Progenitor cell of endocrine pancreas (in vitro differentiated cells): ENCODE measurements at places on chromosomes 12 and 14. TPM values are rescaled to one million over a fixed set of nuclear protein-coding genes. Genes with fewer than 3 reads are reported as not detected.

GRCh38 chr14:93691042-93691780 is 97.1 kb downstream of the PRIMA1 start:
- H3K27ac ChIP-seq: no peak overlapping the region
- no peaks in the 10 kb centered on the region for H3K36me3 ChIP-seq
- no peak for DNase-seq
- peaks cover 41% of the 10 kb centered on the region for H3K27me3 ChIP-seq
- H3K4me1 ChIP-seq: peaks cover 5% of the 10 kb centered on the region

GRCh38 chr12:124006085-124006845 is 33.2 kb downstream of the ZNF664 start:
- peak overlapping the region; percentile 65 for H3K27ac ChIP-seq
- H3K4me1 ChIP-seq: no peaks in the 10 kb centered on the region
- H3K4me3 ChIP-seq: no peak overlapping the region
- H3K27me3 ChIP-seq: no peaks in the 10 kb centered on the region

DNA sequence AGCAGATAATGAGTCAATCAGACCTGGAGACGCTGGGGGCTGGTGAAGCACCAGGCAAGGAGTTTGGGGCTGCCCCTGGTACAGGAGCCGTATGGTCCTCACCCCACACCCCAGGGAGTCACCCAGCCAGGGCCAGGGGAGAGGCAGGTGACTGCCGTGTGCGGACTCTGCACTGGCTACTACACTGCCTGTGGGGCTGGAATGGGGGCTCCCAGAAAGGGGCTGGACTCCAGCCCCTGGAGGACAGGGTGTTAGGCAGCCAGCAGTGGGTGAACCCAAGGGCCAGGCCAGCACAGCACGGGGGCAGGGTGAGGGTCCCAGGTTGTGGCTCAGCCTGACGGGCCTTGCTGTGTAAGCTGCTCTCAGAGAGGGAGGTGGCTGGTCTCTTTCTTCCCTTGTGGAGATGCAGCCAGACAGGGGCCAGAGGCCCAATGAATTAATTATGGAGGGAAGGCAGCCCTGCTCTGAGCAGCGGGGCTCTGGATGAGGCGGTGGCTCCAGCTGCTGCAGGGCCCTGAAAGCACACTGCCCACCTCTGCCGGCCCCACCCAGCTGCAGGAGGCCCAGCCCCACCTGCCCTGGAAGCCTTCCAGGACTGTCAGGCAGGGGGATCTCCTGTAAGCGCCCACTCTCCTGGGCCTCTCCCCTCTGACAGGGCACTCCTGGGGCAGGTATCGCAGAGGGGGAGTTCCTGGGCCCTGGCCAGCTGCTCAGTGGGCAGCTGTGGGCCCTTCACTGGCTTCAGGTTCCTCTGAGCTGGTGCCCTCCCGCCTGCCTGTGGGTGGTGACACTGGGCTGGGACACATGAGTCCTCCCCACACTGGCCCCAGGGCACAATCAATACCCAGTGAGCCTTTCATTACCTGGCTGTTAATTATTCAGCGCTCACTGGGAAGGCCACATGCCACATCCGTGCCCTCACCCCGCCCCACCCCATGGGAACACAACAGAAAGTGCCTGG is 142.5 kb upstream of the C14orf180 start:
- H3K4me3 ChIP-seq: no peak overlapping the region
- peak overlapping the region; percentile 61 for H3K27ac ChIP-seq
- H3K27me3 ChIP-seq: peaks cover 13% of the 10 kb centered on the region
- no peaks in the 10 kb centered on the region for H3K36me3 ChIP-seq
- peaks cover 6% of the 10 kb centered on the region for H3K4me1 ChIP-seq

GRCh38 chr12:131194166-131194565 is 240.5 kb downstream of the ADGRD1 start:
- no peak for DNase-seq
- H3K27ac ChIP-seq: no peak overlapping the region
- peaks cover 33% of the 10 kb centered on the region for H3K27me3 ChIP-seq

DNA sequence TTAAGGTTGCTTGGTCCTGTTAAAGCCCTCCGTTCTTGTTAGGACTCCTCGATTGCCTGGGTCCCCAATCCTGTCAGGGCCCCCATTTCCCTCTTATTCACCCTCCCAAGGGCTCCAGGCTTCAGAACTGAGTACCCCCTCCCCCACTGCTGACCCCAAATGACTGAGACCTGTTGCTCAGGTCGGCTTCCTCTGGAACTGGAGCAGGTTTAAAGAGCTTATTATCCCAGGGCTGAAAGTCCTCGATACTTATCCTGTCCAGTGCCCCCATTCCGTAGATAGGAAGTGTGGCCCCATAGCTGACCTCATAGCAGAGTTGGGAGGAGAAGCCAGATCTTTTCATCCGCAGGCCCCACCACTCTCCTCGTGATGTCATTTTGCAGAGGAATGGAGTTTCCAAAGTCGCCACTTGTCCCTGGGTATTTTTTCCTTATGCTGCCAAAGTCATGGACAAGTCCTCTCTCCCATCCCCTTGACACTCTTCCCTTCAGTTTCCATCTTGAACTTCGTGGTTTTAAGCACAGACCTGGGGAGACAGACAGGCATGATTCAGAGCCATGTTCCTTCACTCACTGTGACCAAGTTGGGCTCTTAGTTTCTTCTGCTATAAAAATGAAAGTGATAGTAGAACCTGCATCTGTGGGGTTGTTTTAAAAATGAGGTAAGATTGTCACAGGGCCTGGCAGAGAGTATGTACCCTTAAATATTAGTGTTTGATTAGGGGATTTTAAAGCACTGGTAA is 1.2 kb downstream of the USP30 start:
- no peak for DNase-seq
- peaks cover 12% of the 10 kb centered on the region for H3K4me1 ChIP-seq
- H3K4me3 ChIP-seq: peak overlapping the region; percentile 96

- H3K36me3 ChIP-seq: peaks cover 20% of the 10 kb centered on the region
- H3K27ac ChIP-seq: peak overlapping the region; percentile 88
- no peaks in the 10 kb centered on the region for H3K27me3 ChIP-seq
Measured at GRCh38 chr12:89525305-89525823, 483 bp downstream of the POC1B start.

- no peak overlapping the region for H3K4me3 ChIP-seq
- H3K4me1 ChIP-seq: peaks cover 54% of the 10 kb centered on the region
- peak overlapping the region; percentile 64 for H3K27ac ChIP-seq
- H3K36me3 ChIP-seq: peaks cover 6% of the 10 kb centered on the region
- no peak for DNase-seq
Measured at GRCh38 chr14:64722842-64723447, 18.7 kb downstream of the PLEKHG3 start.

GRCh38 chr14:24052656-24053547 is 1.1 kb downstream of the CARMIL3 start:
- H3K4me1 ChIP-seq: peaks cover 12% of the 10 kb centered on the region
- H3K36me3 ChIP-seq: no peaks in the 10 kb centered on the region
- peaks cover 19% of the 10 kb centered on the region for H3K27me3 ChIP-seq
- no peak overlapping the region for H3K27ac ChIP-seq
- peak overlapping the region; percentile 71 for H3K4me3 ChIP-seq

- no peak overlapping the region for H3K27ac ChIP-seq
- H3K27me3 ChIP-seq: no peaks in the 10 kb centered on the region
- H3K4me1 ChIP-seq: peaks cover 4% of the 10 kb centered on the region
Measured at GRCh38 chr14:82911930-82912329, 1378.3 kb upstream of the SEL1L start.

DNA sequence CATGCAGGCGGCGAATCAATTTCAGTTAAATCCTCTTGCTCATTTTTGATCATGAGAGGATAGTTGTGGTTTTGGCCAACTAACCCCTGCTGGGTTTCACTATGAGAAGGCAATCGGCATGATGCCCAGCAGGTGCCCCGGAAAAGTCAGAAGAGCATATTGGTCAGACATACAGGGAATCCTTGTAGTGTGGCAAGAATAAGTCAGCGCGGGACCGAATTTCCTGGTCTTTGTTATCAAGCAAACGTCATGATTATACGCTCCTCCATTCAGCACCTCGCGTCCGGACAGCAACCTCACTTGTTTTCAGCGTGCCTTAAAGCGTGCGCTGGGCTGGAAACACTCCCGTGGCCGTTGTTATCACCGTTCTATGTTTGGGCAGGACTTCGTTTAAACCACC is 1.8 kb downstream of the TBC1D30 start:
- H3K4me3 ChIP-seq: peak overlapping the region; percentile 2
- peak; percentile 61 for DNase-seq
- peaks cover 11% of the 10 kb centered on the region for H3K4me1 ChIP-seq

DNA sequence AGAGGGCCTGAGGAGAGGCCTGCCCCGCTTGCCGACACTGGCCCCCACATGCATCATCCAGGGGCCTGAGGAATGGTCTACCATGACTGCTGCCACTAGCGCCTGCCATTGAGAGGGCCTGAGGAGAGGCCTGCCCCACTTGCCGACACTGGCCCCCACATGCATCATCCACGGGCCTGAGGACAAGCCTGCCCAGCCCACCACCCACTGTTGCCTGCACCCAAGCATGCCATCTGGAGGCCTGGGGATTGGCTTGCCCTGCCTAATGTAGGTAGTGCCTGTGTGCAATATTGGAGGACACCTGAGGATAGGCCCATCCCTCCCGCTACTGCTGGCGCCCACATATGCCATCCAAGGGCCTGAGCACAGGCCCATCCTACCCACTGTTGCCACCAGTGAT is 24.4 kb downstream of the CYP46A1 start:
- H3K36me3 ChIP-seq: peaks cover 8% of the 10 kb centered on the region
- H3K27me3 ChIP-seq: no peaks in the 10 kb centered on the region
- H3K4me3 ChIP-seq: no peak overlapping the region
- no peaks in the 10 kb centered on the region for H3K4me1 ChIP-seq
- no peak overlapping the region for H3K27ac ChIP-seq
- no peak for DNase-seq

DNA sequence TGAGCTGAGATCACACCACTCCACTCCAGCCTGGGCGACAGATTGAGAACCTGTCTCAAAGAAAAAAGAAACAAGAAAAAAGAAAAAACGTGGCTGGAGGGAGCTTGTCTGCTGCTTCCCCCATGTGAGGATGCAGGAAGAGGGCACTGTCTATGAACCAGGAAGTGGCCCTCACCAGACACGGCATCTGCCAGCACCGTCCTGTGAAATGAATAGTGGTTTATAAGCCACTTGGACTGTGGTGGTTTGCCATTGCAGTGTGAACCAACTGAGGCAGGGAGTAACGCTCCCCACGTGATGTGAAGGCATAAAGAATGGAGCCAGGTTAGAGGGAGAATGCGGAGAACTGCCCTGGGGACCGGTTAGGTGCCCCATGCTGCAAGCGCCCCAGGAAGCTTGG is 4.5 kb upstream of the BRF1 start:
- H3K4me3 ChIP-seq: no peak overlapping the region
- H3K4me1 ChIP-seq: peaks cover 3% of the 10 kb centered on the region
- H3K36me3 ChIP-seq: no peaks in the 10 kb centered on the region
- H3K27me3 ChIP-seq: peaks cover 4% of the 10 kb centered on the region
- DNase-seq: no peak

DNA sequence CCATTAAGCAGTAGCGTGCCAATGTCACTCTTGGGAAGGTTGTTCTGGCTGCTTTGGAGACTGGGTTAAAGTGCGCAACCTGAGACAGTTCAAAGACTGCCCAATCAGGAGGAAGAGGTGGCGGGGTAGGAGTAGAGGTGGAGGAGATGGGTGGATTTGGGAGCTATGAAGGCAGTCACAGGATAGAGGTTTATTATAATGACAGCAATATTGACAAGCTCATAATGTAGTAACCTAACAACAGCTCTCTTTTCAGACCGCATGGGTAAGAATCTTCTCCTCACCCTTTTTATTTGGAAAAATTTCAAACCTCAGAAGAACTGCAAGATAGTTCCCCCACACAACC is 5.3 kb upstream of the PSMD9 start:
- H3K27ac ChIP-seq: no peak overlapping the region
- peaks cover 6% of the 10 kb centered on the region for H3K27me3 ChIP-seq
- H3K36me3 ChIP-seq: no peaks in the 10 kb centered on the region

GRCh38 chr12:78931466-78931990 is 67.0 kb downstream of the SYT1 start:
- H3K4me3 ChIP-seq: no peak overlapping the region
- peaks cover 9% of the 10 kb centered on the region for H3K27me3 ChIP-seq
- peaks cover 2% of the 10 kb centered on the region for H3K4me1 ChIP-seq
- no peak for DNase-seq
- no peak overlapping the region for H3K27ac ChIP-seq

GRCh38 chr12:29731591-29731990 is 52.2 kb downstream of the TMTC1 start:
- no peaks in the 10 kb centered on the region for H3K4me1 ChIP-seq
- no peaks in the 10 kb centered on the region for H3K27me3 ChIP-seq
- H3K4me3 ChIP-seq: no peak overlapping the region

GRCh38 chr12:98217257-98217656 is 298.1 kb upstream of the TMPO start:
- H3K27ac ChIP-seq: no peak overlapping the region
- H3K4me3 ChIP-seq: no peak overlapping the region
- DNase-seq: no peak
- no peaks in the 10 kb centered on the region for H3K36me3 ChIP-seq
- H3K27me3 ChIP-seq: peaks cover 6% of the 10 kb centered on the region
- peaks cover 6% of the 10 kb centered on the region for H3K4me1 ChIP-seq

DNA sequence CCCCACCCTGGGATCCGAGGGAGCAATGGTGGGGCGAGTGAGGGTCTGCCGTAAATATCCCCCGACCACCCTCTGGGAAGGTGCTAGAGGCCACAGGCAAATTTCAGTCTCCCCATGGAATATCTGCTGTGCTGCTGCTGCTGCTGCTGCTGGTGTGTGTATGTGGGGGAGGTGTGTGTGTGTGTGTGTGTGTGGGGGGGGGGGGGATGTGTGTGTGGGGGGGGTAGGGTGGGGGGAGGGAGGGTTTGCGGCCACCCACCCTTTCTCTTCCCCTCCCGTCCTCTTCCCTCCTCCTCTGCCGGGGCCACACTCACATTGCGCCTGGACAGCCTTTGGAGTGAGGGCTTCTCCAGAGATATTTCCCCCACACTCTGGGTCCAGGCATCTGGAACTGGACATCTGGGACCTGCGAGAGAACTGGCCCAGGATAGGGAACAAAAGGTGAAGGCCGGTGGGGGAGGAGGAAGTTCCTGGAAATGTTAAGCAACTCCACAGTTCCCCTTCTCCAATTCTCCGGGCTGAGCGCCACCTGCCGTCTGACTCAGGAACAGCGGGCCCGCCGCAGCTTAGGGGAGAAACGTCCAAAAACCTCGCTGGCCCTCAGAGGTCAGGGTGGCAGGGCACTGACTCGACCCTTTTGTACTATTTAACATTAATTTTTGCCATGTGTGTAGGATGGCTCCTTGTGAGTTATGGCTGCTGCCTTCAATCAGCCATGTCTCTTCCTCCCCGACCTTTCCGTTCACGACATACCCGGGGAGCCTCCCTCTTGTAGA is at the start of gene C1RL:
TSS of gene C1RL (minus strand) at position 419 of the 776 bp plus-strand sequence. CDS start at position 385, 34 bp downstream.
- peak within 1 kb of the TSS; percentile 94 for H3K4me3 ChIP-seq
- peaks cover 26% of the 10 kb centered on the region for H3K36me3 ChIP-seq
- H3K27ac ChIP-seq: peak within 1 kb of the TSS; percentile 99
- H3K4me1 ChIP-seq: peaks cover 11% of the 10 kb centered on the region
- no peaks in the 10 kb centered on the region for H3K27me3 ChIP-seq

- no peaks in the 10 kb centered on the region for H3K27me3 ChIP-seq
- peaks cover 8% of the 10 kb centered on the region for H3K4me1 ChIP-seq
- peak overlapping the region; percentile 0 for H3K27ac ChIP-seq
- peaks cover 31% of the 10 kb centered on the region for H3K36me3 ChIP-seq
Measured at GRCh38 chr12:57270966-57271470, 20.0 kb upstream of the STAC3 start.

OR4K14 gene
- total RNA-seq: not detected in 2 replicates

WIF1 gene
- 0.22 and 0.31 TPM in 2 replicates for total RNA-seq

CACNB3 gene
- 72.3 and 73.9 TPM in 2 replicates for total RNA-seq

MSRB3 gene
- total RNA-seq: 1.1 and 1.5 TPM in 2 replicates

POC1B gene
- total RNA-seq: 32.0 and 34.4 TPM in 2 replicates

PTCSC3 gene
- total RNA-seq: not detected in 2 replicates

AMDHD1 gene
- total RNA-seq: 0.41 and 0.53 TPM in 2 replicates

DPF3 gene
- total RNA-seq: 2.2 and 3.0 TPM in 2 replicates

CD69 gene
- total RNA-seq: not detected in 2 replicates

CLEC2B gene
- not detected in 2 replicates for total RNA-seq
